Posterior vena cava (tissue), 2 donors: ENCODE measurements at places on chromosomes 7 and 10. TPM values are rescaled to one million over a fixed set of nuclear protein-coding genes. Genes with fewer than 3 reads are reported as not detected.

GRCh38 chr7:13293264-13294002, 606.0 kb downstream of the ARL4A start:
- DNase-seq: no peak

DNA sequence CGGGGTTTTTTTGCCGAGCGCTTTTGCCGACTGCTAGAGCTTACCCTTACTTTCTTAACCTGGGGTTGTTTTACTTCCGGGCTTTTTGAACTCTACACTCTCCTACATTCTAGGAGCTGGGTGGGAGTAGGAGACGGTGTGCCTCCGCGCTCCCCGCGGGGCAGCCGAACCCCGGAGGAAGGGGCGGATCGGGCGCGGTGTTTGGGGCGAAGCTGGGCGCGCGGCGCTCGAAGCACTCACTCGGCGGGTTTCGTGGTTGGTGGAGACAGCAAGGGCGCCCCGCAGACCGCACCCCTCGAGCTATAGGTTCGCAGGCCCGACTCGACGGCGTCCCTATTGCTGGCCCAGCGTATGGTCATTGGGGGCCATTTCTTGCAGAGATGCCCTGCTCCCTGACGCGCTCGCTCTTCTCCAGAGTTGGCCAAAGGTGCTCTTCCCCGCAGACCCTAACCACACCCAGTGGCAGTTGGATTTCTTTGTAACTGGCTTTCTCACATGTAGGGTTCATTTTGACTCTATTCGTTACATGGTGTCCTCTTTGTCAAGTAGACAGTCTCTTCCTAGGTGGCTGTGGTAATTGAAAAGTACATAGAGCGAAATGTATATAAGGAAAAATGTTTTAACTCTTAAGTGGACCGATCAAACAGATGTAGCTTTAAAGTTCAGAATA, 364 bp downstream of the ZNF518A start:
- peak; percentile 90 for DNase-seq

GRCh38 chr10:65194126-65194525, 1672.9 kb downstream of the REEP3 start:
- no peak for DNase-seq

- no peak for DNase-seq
Measured at GRCh38 chr7:124689523-124689922, 76.1 kb downstream of the GPR37 start.

DNA sequence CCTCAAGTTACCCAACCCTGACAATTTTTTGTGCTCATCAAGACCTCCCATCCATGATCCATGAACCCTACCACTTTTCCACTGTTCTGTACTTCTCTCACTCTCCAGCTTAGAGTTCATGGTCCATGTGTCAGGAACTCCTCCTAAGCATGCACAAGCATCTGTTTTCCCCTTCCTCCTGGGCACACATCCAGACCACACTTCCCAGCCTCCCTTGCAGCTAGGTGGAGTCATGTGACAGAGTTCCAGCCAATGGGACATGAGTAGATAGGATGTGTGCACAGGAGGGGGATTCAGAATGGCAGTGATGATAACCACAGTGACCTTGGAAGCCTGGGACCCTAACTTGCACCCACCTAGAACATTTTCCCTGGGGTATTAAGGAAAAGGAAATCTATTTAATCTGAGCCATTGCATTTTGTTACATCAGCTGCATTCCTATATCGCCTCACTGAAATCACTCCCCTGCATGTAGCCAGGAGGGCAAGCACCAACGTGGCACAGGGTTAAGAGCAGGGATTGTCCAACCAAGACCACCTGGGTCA, 9.6 kb upstream of the FRMPD2 start:
- DNase-seq: no peak

The NME8 gene
- total RNA-seq: 0.29 TPM

The CHST12 gene
- total RNA-seq: 21.4 TPM
